Kidney (tissue), 22 donors: ENCODE measurements at places on chromosomes 5 and 9. TPM values are rescaled to one million over a fixed set of nuclear protein-coding genes. Genes with fewer than 3 reads are reported as not detected.
A peak's percentile ranks its signal among the peaks of the same experiment; 100 is the strongest.

DNA sequence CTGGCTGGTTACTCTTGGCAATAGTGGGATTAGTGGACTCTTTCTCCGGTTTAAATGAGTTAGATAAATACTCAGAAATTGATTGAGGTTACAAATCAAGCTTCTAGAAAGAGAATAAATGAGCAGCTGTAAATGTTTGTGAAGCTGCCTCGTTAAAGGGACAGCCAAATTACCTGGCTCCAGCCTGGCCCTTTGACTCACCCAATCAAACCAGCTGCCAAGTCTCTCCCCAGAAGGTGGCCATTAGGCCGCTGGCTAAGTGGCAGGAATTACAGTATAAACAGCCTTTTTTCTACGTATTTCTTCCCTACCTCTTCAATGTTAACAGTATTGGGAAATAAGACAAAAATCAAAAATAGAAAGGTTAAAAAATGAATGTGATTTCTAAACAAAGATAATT, 46.0 kb upstream of the SRFBP1 start:
- DNase-seq, result no peak

- DNase-seq, result no peak
These were observed 30.4 kb downstream of the SETX start for GRCh38 chr9:132324425-132324824.

The PDCD1LG2 gene
- polyA plus RNA-seq, result 1.5 TPM

DNA sequence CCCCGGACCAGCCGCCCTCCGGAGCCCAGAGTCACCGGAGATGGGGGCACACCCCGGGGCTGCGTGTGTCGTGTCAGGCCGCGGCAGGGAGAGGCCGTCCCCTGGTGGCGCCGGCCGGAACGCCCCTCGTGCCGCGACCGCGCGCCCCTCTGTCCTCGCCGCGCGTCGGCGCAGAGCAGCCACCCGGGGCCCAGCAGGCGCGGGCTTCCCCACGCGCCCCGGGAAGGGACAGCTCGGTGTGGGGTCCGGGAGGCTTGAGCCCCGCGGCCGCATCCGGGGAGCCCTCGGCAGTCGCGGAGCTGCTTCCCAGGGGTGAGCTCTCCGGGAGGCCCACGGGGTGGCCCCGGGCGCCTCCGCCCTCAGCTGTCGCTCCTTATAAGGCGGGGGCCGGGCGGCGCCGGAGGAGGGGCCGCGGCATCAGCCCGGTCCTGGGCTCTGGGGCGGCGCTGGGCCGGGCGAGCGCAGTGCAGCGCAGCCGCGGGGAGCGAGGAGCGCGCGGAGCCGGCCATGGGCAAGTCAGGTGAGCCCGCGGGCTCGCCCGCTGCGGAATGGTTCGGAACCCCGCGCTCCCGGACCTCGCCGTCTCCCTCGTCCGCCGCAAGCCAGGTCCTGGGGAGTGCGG, at the start of gene GLIPR2:
Gene GLIPR2, plus strand, starts transcription at position 462 of the 622 bp plus-strand sequence. Its CDS starts 46 bp downstream, at position 508.
- DNase-seq, result peak; percentile 93

DNA sequence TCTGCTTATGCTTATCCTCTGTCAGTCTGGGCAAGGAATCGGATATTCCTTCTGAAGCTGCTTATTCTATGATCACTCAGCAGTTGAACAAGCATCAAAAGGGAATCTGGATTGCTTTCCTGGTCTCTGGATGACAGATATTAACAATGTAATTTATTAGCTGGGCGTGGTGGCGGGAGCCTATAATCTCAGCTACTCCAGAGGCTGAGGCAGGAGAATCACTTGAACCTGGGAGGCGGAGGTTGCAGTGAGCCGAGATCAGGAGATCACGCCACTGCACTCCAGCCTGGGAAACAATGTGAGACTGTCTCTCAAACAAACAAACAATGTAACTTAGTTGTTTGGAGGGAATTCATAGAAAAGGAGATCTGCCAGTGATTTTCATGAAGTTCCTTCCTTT, 45.4 kb downstream of the DMRT1 start:
- no peak for DNase-seq

GRCh38 chr5:144684899-144685298, 514.2 kb downstream of the KCTD16 start:
- no peak for DNase-seq

The FREM1 gene
- 17.0 TPM for polyA plus RNA-seq

The ANXA6 gene
- 183 TPM for polyA plus RNA-seq
